ENCODE measurements at places on chromosomes 13 and 19.

DNA sequence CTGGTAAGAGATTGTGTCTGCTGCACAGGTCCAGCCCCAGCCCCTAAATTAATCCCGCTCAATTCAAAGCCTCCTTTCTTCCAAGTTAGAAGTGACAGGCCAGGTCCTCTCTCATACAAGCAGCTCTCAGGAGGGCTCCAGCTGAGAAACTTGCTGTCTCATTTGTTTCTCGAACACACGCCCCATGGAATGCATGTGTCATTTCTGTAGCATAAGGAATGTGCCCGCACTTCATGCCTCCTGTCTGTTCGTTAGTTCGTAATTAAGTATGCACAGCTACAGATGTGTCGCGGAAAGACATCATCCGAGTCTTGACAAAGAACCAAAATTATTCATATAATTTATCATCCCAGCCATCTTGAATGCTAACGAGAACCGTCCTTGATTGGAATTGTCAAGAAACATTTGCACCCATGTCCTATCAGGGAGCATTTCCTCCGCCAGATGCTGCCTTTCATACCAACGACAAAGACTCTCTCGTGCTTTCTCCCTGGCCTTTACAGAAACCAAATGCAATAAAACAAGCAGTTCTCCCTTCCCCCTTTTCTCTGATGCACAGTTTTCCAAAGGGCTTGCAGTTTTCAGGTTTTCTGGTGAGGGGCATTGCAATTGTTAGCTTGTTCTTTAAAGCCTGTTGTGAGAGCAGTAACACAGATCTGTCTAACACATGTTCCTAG lies 133.5 kb downstream of the UQCRFS1 start:
- no peak for DNase-seq

DNA sequence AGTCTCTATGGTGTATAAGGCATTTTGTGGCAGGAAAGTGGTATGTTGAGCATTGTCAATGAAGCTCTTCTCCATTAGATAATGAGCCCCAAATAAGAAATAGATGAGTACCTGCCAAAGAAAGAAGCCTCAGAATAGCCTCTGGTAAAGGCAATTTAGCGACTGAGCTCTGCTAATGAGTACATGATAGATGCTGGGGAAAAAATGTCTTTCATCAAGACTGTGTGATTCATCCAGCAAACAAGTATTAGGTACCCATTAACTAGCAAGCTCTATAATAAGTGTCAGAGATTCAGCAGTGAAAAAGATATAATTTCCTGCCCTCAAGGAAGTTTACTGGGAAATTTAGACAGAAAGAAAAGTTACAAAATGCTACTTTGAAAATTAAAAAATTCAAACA lies 294.6 kb downstream of the ITGBL1 start:
- no peak for DNase-seq

DNA sequence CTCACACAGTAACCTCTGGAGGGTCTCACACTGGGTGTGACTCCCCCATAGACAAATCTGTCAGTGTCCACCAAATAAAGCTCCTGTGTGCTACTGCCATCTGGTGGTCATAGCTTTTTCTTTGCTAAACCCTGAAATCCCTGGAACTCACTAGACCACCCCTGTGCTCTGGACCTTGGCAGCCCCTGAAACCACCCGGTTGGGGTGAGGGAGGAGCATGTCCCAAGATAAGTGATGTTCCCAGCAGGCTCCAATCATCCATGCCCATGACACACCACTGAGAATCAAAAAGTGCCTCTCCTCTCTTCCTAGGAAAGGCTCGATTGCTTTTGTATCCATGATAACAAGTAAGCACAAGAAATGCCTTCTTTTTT lies 6.5 kb upstream of the HSD17B14 start:
- peak; percentile 59 for DNase-seq

DNA sequence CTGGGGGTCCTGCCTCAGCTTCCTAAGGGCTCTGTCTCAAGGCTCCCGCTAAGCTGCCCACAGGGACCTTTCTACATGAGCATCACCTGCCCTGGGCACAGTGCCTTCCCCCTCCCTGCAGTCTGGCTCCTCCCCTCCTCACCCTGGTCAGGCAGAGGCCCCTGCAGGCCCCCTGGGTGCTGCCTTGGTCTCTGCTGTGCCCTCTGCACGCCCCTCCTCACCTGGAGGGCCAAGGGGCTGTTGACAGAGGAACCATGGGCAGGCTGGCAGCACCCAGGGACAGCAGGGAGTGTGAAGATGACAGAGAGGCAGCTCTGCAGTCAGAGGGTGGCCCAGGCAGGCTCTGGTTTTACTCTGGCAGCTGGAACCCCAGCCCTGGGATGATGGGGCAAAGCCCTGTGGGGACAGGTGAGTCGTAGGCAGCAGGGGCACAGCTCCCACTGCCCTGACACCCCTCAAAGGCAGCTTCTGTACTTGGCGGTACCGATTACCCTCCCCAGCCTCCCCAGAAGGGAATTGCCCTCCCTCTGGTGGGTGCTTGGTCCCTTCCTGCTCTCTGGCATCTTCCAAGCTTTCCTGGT lies 43.1 kb downstream of the SUGP2 start:
- DNase-seq: no peak

- DNase-seq: no peak
These were observed 41.9 kb downstream of the EPSTI1 start for GRCh38 chr13:42950181-42950580.

DNA sequence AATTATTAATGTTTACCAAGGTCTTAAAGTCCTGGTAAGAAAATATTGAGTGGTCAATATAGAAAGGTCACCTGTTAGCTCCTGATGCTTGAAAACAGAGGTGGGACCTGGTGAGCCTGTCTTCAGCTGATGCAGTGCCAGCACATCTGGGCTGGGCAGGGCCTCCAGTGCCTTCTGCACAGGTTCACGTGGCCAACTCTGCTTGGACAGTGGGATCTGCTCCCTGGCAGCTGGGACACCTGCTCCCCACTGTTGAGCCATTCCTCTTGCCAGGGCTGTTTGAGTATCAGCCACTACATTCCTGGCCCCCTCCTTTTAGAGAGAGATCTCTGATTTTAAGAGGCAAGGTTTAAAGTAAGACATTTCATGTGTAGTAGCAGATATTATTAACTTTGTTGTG lies 135.0 kb downstream of the TM9SF2 start:
- DNase-seq: no peak

GRCh38 chr13:79667771-79668170 lies 186.8 kb downstream of the NDFIP2 start:
- DNase-seq: no peak

DNA sequence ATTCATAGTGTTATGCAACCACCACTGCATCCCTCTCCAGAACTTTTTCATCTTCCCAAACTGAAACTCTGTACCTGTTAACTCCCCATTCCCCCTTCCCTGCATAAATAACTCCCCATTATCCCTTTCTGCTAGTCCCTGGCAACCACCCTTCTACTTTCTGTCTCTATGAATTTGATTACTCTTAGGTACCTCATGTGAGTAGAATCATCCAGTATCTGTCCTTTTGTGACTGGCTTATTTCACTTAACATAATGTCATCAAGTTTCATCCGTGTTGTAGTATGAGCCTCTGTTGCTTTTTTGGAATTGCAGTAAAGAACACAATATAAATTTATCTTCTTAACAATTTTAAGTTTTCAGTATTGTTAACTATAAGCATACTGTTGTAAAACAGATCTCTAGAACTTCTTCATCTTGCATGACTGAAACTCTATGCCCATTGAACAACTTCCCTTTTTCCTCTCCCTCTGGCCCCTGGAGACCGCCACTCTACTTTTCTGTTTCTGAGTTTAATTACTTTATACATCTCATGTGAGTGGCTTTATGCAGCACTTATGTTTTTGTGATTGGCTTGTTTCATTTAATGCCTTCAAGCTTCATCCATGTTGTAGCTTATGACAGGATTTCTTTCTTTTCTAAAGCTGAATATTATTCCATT lies 87.3 kb upstream of the ABCC4 start:
- DNase-seq: no peak

DNA sequence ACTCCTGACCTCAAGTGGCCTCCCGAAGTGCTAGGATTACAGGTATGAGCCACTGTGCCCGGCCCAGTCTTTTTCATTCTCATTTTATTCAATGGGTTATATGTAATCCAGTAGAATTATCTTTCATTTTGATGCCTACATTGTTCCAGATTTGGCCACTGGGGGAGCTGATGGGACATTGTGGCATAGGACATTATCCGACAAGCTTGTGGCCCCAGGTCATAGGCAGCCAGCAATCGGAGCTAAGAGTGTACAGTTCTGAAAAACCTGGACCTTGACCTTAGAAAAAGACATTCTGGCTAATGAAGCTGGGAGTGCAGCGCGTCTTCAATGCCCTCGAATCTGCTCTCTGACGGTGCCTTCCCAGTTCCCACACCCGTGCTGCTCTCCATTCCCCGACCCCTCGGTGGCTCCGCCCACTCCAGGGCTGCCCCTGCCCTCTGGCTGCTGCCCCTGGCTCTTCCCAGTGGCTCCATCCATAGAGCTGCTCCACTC lies 108.7 kb downstream of the TEX29 start:
- peak; percentile 48 for DNase-seq

GRCh38 chr13:111007209-111007608 lies 92.3 kb upstream of the ANKRD10 start:
- DNase-seq: peak; percentile 51

DNA sequence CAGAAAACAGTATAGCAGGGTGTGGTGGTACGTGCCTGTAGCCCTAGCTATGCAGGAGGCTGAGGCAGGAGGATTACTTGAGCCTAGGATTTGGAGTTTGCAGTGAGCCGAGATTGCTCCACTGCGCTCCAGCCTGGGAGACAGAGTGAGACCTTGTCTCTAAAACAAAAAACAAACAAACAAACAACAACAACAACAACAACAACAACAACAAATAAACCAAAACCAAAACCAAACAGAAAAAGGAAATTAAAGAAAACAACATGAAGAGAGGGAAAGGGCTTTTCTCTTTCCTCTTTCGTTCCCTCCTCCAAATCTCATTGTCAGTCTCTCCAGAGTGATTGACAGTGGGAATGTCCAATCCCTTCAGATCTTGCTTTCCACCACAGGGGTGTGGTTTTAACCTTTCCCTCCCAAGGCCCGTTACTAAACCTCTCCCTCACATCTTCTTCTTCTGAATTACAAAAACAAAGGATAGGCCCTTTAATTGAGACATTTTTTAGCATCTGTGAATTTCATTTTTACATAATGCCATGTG lies 341.2 kb downstream of the HS6ST3 start:
- no peak for DNase-seq

DNA sequence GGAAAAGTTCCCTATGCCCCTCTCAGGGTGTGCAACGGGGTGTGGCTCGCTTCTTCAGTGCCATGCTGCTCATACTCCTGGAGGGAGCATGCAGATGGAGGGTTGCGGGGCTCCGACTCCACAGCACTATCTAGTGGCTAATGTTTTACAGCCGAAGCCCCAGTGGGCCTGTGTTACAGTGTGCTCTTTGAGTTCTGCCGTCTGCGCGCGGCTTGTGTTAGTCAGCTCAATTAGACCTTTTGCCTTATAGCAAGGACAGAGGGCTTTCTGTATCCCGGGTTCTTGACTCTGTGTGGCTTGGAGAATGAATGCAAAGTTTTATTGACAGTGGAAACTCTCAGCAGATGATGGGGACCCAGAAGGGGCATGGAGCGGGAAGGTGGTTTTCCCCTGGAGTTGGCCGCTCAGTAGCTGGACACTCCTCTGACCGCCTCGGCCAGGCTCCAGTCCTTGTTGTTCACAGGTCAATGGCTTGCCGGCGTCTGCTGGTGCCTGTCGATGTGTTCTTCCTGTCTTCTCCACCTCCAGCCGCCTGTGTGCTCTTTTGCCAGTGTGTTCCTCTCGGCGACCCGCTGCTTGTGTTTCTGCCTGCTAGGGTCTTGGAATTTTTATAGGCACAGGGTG lies 383.4 kb downstream of the LMO7 start:
- no peak for DNase-seq

DNA sequence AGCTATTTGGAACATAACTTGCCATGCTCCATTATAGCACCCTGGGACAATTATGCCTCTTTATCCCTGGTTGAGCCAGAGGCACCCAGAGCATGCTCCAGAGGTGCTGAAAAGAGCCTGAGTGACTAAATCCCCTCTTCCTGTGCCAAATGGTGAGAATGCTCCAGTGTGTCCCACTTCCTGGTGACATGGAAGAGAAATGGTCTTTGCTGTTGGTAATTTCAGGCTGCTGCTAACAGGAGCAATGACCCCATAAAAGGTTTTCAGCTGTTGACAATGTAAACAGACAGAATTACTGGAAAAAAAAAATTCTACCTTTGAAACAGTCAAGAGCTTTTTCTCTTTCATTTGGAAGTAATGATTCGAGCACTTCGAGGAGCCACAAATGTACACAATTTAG lies 341.8 kb downstream of the FGF9 start:
- no peak for DNase-seq

- DNase-seq: peak; percentile 71
These were observed at the start of gene ZFP82 for GRCh38 chr19:36418287-36419001. ZFP82 (minus strand) TSS chr19:36418644; CDS start chr19:36409789, 8,855 bp downstream.

DNA sequence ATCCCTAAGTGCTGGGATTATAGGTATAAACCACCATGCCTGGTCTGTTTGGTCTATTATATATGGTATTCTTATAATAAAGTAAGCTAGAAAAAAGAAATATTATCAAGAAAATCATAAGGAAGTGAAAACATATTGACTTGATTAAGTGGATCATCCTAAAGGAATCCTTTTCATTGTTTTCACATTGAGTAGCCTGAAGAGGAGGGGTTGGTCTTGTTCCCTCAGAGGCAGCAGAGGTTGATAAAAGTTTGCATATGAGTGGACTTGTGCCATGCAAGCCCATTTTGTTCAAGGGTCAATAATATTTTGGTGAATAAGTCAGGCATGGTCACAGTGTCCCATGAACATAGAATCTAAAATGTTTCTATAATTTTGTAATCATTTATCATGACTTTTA lies 52.7 kb downstream of the ZNF627 start:
- no peak for DNase-seq

DNA sequence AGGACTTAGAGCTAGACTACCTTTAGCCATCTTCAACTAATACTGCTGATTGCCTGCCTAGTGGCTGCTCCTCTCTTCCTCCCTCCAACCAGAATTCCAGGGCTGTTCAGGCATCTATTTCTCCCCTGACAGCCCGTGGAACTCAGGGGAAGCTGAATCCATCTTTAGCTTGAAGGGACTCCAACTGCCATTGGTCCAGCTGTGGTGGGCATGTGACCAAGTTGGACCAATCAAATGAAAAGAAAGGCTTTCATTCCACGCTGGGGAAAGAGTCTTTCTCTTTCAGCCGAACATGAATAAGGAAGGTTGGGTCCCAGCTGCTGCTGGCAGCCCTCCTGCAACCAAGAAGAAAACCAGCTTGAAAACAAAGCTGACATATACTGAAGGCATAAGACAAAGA lies 168.5 kb upstream of the OBI1 start:
- DNase-seq: no peak

GRCh38 chr13:112978561-112979405 lies 9.8 kb downstream of the MCF2L start:
- no peak for DNase-seq

- DNase-seq: no peak
These were observed 716 bp downstream of the ZNF573 start for GRCh38 chr19:37778613-37779126.

All from SJSA1 (cell line).